ENCODE measurements at places on chromosomes 6 and 20. TPM values are rescaled to one million over a fixed set of nuclear protein-coding genes. Genes with fewer than 3 reads are reported as not detected.

DNA sequence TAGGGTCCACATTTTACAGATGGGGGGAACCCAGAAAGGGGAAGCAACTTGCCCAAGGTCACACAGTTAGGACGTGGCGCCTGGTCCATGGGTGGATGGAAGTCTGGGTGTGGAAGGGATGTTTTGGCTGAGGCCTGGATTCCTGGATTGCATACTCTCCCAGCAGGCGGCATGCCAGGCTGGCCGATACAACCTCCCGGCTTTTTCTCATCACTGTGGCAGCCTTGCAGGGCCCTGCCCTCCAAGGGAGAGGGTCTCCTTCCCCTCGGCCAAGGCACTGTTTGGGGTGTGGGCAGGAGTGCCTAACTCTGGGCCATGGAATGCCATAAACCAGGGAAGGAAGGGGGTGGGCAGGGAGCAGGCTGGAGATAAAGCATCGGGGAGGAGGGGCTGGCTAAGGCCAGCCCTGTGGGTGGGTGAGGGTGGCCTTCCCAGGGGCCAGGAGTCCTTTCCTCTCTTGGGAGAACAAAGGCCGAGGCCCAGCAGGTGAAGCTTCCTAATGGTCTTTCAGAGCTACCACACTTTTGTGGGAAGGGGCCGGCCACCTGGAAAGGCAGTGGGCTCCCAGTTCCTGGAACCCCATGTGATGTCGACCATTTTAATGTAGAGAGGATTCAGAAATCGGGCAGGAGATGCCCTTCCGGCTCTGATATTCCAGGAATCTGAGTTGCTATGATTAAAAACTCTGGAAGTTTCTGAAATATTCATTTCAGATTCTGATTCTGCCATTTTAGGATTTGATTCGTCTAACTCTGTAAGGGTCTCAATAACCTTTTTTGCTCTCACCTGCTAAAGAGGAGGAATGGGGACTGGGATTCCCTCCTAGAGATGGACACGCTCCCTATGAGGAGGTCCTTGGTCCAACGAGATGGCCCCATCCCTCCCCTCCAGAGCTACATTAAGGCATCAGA is 4.2 kb downstream of the FOXS1 start:
- no peak for DNase-seq

Gene BTN1A1
- 0.18 TPM for polyA plus RNA-seq

DNA sequence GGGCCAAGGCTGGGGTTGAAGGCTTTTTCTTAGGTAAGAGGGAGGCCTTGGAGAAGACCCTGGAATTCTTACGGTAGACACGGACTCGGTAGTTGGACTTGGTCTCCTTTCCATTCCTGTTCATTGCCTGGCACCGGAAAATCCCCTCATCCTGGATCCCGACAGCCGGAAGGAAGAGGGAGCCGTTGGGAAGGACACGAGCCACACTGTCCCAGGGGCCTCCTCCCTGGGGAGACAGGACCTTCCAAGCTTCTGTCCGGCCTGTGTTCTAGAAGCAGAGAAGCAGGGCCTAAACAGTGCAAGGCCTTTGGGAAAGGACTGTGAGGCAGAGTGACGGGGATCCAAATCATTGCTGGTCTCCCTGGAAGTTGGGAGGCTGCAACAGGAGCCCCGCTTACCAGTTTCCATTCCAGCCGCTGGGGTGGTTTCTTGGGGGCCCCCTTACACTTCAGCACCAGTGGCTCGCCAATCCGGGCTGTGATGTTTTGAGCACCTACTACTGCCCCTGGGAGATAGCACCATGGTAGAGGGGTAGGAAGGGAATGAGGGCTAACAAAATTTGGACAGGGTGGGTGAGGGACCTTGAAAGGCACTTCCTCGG is 470 bp downstream of the AGER start:
- no peak for DNase-seq

DNA sequence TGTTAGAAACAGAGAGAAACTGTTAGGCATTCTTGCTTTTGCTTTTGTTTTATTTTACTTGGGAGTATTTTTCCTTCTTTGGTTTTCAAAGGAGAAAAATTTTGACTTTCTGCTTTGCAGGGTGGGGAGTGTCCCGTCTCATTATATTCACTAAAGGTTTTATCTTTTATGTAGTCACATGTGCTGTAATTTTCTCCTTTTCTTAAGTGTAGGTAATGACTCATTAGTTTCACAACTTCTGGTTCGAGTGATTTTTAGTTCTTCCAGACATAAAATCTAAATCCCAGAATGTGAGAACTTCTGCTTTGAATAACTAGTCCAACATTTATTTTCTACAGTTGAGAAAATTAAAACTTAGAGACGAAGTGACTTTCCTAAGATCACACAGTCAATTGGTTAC is 37.7 kb downstream of the ADGRF1 start:
- DNase-seq, result no peak

Gene CDH26
- 2.4 TPM for polyA plus RNA-seq

GRCh38 chr6:54801669-54802068 is 44.9 kb upstream of the FAM83B start:
- no peak for DNase-seq

DNA sequence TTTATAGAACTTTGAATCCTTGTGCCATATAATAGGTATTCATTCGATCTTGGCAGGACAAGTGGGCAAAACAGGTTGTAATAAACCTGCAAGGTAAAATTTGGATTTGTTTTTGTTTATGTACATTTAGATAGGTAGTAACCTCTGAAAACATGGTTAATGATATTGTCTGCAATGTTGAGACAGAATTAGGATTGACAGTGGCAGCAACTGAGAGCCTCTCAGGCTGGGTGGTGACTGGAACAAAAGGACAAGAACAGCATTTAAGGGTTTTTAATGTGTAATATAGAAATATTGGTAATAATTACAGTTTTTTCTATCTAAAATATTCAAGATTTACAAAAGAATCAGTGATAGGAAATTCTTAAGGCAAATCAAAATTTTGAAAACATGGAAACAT is 382.0 kb downstream of the TFAP2B start:
- DNase-seq, result no peak

DNA sequence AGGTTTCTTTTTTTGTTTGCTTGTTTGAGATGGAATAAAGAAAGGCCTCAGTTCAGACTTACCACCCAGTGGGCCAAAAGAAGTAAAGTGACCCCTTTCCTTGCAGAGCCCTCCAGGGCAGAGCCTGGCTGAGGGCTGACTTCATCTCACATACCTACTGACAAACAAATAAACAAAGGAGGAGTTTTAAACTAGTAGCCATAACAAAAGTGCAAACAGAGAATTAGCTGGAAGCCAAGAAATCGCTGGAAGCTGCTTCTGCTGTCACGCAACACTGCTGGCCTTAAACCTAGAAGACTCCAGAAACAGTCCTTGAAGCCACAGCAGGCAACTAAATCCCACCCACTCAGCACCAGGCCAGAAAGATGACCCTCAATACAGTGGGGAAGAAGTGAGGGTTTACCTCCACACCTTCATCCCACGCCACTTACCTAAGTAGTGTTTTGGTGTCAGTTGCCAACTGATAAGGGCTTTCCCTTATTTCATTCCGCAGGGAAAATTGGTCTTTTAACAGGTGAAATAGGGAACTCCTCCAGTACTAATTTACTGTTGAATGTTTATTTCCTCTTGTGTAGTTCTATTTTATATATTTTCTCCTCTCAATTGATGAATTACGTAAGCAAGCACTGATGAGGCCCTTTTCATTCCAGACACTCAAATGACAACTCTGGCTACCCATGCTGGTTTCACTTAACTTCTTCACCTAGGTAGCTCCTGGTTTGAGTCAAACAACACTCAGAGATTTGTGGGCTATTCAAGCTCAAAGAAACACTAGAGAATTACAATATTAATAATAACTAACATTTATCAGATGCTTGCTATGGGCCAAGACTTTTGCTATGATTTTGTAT is 46.2 kb downstream of the EDN1 start:
- DNase-seq, result no peak

GRCh38 chr20:7843613-7844012 is 96.6 kb downstream of the HAO1 start:
- DNase-seq, result no peak

DNA sequence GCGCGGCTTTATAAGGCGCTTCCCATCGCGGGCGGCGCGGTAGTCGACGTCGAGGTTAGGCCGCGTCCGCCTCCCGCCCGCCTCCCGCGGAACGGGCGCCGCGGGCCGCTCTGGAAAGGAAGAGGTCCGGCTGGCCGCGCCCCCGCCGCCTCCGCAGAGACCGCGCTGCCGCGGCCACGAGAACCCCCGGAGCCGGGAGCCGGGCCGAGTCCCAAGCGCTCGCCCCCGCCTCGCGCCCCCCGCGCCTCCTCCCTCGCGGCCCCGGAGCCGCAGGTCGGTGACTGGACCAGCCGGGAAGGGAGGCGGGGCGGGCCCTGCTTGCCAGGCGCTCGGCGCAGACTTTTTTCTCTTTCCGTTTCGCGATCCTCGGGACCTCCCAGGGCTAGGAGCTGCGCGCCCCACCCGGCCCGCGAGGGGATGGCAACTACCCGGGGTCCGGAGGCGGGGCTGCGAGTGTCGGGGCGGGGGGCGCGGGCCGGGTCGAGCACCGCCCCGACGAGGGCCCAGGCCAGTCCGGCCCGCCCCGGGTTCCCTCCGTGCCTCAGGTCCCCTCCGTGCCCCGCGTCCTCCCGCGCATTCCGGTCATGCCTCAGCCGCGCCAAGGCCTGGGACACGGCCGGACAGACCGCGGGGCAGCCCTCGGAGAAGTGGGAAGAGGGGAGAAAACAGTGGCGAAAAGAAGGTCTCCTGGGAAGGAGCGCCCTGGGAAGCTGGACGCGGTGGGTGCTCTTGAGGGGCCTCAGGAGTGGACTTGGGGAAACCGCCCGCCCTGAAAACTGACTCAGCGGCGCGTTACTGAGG is 417 bp upstream of the PXDC1 start:
- DNase-seq, result peak; percentile 88
